ENCODE measurements at places on chromosomes 6 and 20.

DNA sequence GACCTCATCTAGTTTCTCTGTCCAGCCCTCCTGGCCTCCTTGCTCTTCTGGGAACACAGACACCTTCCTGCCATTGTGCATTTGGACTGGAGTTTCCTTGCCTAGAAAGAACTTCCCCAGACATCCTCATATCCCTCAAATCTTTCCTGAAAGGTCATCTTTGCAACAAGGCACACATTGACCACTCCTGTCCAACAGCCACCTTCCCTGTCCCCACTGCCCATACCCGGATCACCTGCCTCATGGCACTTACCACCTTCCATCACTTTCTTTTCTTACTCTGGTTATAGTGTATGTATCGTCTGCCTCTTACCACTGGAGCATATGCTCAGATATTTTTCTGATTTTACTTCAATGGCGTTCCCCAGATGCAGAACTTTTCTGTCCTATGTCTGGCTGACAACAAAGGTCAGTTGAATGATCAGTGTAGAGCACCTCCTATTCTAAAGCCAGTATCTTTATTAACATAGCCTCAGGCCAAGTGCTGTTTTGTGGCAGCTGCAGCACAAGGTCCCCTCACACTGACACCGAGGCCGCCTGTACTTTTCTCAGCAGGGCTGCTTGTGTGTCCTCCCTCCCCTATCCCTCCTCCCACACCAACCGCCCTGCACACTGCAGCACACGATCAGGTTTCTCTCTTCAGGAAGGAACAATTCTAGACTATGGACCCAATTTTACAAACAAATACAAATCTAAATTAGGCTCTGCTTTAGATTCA lies 4.1 kb downstream of the HLA-C start:
- DNase-seq, result no peak

DNA sequence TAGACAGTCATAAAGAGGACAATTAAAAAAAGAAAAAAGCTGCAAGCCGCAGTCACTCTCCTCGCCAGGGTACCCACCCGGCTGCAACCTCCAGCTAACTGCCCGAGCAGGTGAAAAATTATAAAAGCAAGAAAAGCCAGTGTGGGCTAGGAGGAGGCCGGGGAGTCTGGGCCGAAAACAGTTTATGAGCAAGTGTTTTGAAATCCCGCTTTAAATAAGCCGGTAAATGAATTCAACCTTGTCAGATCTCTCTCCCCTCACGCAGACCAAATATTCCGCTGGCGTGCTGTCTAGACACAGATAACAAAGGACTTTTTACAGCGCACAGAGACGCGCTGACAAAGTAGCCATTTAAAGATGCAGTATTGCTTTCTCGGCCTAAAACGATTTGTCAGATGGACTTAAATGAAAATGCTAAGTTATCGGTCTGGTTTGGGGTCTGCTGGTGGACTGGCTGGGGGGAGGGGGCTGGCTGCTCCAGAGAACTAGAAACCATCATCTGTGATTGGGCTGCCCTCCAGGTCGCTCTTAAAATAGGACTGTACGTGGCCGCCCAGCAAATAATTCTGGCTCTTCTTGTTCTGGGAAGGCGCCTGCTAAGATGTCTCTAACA lies 24.6 kb downstream of the PMEPA1 start:
- DNase-seq, result no peak

DNA sequence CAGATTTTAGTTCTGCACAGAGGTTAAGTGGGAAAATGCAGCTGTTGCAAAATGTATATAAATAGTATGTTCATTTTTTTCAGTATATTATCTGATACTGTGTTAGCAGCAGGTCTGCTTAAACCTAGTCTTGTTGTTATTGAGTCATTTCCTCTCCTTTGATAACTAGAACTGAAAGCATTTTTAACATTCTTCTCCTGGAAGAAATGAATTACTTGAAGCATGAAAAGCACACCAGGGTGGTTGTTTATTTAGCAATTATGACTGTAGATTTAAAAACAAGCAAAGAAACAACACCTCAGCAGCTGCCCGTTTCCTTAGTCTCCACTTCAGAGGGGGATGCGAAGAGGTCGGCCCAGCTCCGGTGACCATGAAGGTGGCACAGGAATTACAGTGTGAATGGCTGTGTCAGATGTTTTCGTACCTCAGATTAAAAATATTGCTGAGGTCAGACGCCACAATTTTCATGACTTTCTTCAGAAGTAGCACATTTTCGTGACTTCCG lies 53.5 kb downstream of the GOPC start:
- DNase-seq, result no peak

- no peak for DNase-seq
Measured at GRCh38 chr6:53811082-53811481, 16.3 kb downstream of the LRRC1 start.
